A172 (cell line): ENCODE measurements at places on chromosomes 7 and 10.

GRCh38 chr10:76721891-76722505 is 915.6 kb downstream of the KCNMA1 start:
- no peak for DNase-seq

- peak; percentile 76 for DNase-seq
Observed at GRCh38 chr7:23277359-23277989, 21.7 kb upstream of the MALSU1 start.

GRCh38 chr10:131735577-131735976 is 165.2 kb upstream of the PPP2R2D start:
- no peak for DNase-seq

GRCh38 chr7:64839910-64840309 is 45.7 kb downstream of the ZNF138 start:
- DNase-seq, result no peak

- no peak for DNase-seq
Observed at GRCh38 chr10:77673515-77674140, 36.0 kb upstream of the KCNMA1 start.

DNA sequence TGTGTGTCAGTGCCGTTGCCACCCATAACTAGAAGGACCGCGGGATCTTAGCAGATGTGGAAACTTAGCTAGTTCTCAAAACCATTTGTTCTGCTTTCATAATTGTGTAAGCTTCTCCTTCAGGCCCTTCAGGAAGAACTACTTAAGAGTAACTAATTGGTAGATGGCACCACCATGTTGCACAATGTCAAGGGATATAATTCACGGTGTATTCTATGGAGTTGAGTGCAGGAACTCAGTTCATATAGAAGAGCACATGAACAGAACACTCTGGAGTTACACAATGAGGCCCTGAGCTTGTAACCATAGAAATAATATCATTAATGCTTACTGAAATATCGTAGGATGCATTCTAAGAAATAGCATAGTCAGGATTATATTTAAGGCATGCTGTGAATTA is 126.5 kb upstream of the GAD2 start:
- no peak for DNase-seq

DNA sequence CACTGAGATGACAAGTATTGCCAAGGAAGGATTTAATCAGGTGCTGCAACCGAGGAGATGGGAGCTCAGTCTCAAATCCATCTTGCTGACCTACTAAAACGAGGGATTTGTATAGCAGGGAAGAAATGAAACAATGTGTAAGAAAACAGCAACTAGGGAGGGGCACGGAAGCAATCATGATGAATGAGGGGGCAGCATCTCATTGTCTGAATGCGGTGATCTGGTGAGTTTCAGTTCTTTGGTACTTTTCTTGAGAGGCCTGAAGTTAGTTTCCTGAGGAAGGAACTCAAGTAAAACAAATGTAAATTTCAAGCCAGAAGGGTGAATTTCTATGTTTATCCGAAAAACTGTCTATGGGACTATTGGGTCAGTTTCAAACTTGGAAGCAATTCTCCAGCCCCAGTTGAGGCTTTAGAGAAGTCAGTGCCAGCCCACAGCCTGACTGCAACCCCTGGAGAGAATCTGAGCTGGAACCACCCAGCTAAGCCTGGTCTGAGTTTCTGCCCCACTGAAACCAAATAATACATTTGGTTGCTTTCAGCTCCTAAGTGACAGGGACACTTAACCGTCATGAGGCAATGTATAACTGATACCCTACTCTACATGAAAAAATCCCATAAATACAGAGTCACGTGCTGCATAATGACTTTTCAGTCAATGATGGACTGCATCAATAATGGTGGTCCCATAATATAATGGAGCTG is 45.8 kb upstream of the TNS3 start:
- DNase-seq, result no peak
